ENCODE measurements at places on chromosomes 1 and 21.

DNA sequence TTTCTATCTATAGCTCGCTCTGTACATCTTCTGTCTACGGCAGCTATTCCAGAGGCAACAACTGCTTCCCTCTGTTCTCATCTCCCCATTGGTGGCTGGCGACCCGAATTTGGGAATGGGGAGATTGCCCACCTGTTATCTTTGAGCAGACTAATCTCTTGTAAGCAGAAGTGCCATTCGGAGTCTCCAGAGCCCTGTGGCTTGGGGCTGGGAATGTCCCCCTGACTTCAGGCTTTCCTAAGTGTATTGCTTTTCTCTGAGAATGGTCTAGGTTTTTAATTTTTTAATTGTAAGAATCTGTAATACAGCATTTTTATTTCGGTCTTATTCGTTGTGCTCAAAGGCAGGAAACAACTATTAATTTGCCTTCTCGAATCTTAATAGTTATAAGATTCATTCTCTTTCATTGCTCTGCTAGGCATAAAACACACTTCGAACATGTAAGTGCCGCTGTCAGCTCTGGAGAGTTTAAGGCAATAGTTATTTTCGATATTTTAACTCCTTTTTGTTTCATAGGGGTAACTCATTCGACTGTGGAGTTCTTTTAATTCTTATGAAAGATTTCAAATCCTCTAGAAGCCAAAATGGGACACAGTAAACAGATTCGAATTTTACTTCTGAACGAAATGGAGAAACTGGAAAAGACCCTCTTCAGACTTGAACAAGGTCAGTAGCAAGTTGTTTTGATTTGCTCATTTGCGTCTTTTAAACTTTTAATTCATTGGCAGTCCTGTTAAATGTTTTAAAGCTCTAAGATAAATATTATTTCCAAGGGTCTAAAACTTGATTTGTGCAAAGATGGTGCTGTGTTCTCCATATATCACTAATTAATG, 514 bp downstream of the AGL start:
- no peak for DNase-seq

DNA sequence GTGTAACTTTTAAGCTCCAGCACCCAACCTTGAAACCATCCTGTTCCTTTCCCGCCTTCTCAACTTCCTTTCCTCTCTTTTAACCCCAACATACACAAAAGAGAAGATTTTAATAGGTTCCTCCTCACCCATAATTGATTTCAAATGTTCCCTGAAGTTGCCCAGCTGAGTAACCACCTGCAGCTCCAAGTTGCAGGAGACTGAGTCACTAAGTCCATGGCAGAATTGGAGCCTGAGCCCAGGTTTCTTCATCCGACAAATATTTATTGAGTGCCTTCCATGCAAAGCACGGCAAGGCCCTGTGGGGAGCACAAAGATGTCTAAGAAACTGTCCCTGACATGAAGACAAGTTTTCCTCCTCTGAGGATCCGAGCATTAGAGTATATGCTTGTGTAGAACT, 97.7 kb downstream of the PAPPA2 start:
- no peak for DNase-seq

DNA sequence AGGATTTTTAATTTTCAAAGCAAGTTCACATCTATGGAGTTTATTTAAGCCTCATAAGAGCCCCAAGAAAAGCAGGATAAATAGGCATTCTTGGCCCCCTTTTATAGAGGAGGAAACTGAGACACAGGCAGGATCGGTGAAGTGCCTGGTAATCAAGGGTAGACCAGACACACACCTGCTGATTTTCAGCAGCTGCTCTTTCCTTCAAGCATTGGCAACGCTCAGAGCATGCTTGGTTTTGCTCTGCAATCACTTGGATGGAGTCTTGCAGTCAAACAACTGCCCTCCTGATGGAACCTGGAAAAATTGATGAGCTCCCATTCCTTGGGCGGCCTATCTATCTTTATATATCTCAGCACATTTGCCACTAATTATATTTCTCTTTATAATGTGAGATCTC, 478.9 kb upstream of the CAMK1G start:
- DNase-seq = no peak

- DNase-seq = no peak
Observed at GRCh38 chr1:212677136-212677535, 22.5 kb downstream of the BATF3 start.

- no peak for DNase-seq
Observed at GRCh38 chr1:30686236-30686935, 37.0 kb downstream of the MATN1 start.

All from fibroblast of skin of left quadriceps (primary cell).